ENCODE measurements at places on chromosomes 2 and 18.
A peak's percentile ranks its signal among the peaks of the same experiment; 100 is the strongest.

- no peak for DNase-seq
Measured at GRCh38 chr2:207770602-207771404, 1.1 kb upstream of the FZD5 start.

- peak; percentile 84 for DNase-seq
Measured at GRCh38 chr2:226799211-226799975, at the start of gene IRS1. Gene IRS1 (minus strand): TSS chr2:226799820. CDS start chr2:226798738, 1,082 bp downstream.

- DNase-seq, result no peak
Measured at GRCh38 chr18:74179623-74180199, 31.4 kb downstream of the TIMM21 start.

GRCh38 chr2:130841741-130842365 is 5.1 kb downstream of the ARHGEF4 start:
- DNase-seq, result no peak

DNA sequence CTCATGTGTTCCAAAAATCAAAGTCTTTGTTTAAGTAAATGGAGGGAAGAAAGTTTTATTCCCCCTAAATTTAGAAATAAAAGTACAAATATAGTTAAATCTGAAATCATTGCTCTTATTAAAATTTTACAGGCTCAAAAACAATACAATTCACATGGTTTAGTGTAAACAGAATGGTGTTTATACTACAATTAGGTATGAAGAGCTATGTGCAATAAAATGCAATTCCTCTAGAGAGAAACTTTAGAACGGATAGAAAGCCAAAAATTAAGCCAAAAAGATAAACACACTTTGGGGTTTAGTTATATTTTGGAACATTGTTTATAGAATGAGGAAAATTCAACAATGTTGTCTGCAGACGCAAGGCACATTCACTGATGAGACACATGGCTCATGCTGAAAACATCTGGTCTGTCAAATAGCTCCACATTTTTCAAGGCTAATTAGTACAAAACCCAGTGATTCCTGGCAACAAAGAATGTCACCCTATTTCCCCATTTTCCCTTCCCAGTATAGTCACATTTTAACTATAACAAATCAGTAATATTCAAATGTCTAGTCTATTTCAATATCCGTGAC is 103.3 kb downstream of the EXOC6B start:
- DNase-seq, result no peak

DNA sequence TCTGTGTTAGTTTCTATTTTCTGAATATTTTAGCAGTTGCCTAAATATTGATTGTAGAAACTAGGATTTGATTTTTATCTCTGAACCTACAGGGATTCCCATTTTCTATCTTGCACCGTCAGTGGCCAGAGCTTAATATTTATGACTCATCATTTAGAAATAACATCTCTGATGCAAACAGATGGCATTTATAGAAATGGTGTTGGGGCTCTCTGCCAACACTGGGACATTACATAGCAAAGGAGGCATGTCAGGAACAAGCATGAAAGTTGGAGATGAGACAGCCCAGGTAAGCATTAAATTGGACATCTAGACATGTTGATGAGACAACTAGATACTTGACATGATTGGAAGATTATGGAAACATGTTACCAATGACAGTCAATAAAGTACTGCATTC is 165.3 kb upstream of the SYT4 start:
- DNase-seq, result no peak

- no peak for DNase-seq
Measured at GRCh38 chr2:125681576-125681975, 974.4 kb upstream of the GYPC start.

- DNase-seq, result no peak
Measured at GRCh38 chr2:42545841-42546390, 22.5 kb upstream of the MTA3 start.

GRCh38 chr18:42305869-42306593 is 351.0 kb downstream of the PIK3C3 start:
- DNase-seq, result no peak

DNA sequence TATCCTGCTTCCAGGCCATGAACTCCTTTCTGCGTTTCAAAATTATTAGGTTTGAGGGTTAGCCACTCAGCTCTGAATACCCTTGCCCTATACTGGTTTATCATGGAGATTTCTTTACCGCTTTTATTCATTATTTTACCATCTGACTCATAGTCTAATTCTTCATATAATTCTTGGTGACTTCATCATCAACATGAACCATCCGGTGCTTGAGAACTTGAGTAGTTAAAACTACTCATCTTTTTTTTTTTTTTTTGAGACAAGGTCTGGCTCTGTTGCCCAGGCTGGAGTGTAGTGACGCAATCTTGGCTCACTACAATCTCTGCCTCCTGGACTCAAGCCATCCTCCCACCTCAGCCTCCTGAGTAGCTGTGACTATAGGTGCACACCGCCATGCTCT is 94.2 kb upstream of the LHCGR start:
- no peak for DNase-seq

GRCh38 chr2:109066917-109067597 is 61.9 kb upstream of the SH3RF3 start:
- DNase-seq, result no peak

DNA sequence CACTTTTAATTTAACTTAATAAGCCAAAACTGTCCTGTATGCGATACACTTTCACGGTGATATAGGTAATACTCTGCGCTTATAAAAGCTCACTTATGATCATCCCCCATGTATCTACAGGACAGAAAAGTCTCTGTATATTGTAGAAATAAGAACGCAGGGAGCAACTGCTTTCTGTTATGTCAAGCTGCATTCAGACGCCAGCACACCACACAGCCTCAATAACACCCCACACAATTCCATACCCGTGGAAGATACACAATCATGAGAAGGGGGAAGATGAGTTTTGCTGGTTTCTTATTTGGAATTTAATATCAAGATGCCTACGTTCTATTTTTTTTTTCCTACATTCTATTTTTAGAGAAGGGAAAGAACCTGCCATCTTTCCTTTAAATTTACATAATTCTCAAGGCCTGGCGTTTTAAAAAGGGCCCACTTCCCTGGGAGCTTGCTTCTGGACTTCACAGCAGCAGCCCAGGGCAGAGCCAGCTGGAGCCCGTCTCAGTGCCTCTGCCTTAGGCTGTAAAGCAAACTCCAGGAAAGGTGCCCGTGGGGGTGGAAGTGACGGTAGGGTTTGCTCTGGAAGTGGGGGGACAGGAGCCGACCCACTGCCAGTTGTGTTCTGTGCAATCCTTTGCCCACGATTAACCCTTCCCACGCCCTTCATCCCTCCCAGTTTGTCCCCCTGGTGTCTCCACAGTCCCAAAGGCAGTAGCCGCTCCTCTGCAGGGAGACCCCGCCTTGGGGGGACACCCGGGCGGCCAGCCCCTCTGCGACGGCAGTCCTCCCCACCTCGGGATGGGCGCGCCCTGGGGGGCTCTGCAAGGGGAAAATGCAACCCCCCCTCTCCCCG is 5.3 kb downstream of the PTGR3 start:
- no peak for DNase-seq

DNA sequence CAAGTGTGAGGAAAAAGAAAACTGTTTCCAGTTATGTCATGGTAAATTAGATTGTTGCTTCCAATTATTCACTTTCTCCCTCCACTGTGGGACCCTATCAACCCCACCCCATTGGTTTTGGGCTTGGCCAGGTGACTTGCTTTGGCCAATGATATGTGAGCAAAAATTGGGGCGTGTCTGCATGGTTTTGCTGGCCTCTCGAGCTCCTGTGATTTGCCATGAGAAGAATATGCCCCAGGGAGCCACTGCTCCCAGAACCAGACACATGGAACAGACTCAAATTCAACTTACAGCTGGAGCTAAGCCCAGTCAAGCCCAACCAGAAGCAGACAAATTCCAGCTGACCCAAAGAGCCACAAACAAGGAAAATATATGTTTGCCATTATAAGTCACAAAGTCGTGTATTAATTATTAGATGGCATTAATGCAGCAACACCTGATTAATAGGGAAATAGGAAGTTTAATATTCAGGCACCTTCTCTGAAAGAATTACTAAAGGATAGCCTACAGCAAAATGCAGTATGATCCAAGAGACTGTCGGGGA is 248.9 kb downstream of the ANAPC1 start:
- no peak for DNase-seq

- DNase-seq, result no peak
Measured at GRCh38 chr2:232129483-232129882, 168.0 kb downstream of the DIS3L2 start.

DNA sequence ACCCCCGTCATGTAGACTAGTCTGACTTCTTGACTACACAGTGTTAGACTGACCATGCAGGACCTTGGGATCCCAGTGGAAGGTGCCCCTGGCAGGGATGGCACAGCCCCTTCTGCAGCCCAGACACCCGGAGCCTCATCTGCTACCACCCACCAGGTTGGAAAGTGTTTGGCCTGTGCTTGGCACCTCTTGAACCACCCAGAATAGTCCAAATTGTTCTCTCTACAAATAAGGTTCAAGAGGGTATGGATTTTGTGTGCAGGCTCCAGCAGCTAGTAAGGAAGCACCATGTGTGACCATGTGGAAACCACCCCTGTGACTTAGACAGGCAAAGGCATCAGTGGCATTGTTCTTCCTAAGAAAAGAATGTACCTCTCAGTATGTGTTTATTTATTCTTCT is 18.4 kb downstream of the L3MBTL4 start:
- DNase-seq, result no peak

DNA sequence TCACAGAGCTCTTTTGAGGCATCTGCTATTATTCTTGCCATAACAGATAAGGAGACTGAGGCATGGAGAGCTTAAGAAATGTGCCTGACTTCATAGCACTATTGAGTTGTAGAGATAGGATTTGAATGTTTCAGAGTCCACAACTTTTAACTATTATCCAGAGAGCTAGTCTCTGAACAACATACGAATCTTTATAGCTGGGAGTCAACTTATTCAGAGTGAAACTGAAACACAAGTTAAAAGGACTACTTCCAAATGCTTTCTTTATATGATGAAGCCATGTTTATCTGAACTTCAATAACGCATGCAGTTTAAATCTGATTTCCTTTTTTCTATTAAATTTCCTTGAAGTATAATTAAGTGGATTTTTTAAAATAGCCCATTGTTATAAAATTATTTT is 268.8 kb downstream of the IKZF2 start:
- DNase-seq, result no peak

DNA sequence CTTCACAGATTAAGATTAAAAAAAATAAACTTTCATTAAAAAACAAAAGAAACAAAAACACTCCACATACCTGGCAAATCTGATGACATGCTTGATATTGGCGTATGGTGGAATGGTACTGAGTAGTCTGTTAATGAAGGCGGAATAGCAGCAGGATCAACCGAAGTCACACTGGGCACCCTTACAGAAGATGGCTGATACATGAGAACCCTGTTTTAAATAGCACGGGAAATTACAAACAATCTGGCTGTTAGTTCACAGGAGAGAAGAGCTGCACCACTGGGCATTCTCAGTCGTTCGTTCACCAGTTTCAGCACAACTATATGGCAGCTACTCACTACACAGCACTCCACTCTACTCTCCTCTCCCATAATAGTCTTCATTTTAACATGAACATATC is 64.0 kb upstream of the ST8SIA5 start:
- no peak for DNase-seq

DNA sequence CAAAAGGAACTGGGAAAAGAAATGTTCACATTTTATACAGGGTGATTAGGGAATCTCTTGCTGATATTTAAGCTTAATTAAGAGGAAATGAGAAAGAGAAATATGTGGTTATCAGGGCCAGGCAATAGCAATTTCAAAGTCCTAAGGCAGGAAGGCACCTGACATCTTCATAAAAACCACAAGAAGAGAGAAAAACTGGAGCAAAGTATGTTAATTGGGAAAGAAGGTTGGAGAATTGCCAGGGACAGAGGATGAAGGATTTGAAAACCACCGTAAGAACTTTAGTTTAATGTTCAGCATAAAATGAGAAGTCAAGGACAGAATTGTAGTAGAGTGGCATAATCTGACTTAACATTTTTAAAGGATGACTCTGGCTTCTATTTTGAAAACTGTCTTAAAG is 691.8 kb upstream of the NRXN1 start:
- no peak for DNase-seq

DNA sequence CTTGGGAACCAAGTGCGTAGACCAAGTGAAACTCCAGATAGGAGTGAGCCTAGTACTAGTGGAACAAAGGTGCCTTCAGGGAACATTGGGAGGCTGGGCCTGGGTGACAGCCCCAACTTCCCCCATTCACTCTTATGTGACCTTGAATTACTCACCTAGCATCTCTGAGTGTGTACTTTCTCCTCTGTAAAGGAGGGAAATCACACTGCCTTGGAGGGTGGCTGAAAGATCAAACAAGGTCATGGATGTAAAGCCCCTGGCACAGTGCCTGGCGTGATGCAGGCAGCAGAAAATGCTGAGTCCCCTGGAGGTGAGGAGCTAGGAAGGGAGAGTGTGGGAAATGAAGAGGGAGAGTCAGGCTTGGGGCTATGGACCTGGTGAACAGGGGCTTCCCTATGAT is 45.9 kb downstream of the MARCO start:
- DNase-seq, result no peak

DNA sequence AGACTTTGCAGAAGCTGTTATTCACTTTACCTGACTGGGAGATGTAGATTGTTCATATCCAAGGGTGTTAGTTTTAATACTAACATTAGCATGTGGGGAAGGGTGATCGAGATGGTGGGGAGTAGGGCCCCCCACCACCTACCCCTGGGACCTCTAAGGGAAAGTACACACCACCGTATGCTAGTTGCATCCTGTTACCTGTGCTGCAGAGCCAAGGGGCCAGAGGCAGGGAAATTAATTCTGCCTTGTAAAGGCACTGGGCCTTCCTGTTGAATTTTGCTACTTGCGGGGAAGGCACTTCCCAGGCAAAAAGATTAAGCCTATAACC is 9.0 kb downstream of the STEAP3 start:
- no peak for DNase-seq

DNA sequence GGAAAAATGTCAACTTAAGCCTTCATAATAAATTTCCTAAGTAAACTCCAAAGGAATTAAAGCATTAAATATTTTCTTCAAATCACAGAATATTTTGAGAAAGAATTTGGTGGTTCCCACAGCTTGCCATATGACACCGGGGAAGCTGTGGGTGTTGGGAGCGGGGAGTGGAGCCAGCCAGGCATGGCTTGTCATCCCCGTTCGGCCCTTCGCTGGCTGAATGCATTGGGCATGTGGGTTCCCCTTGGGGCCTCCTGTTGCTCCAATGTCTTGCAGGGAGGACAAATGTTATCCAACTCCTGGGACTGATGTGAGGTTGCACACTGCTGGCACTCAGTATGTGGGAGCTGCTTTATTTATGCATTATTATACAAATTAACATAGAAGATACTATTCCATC is 18.6 kb downstream of the NGEF start:
- no peak for DNase-seq

GRCh38 chr18:62660691-62661090 is 54.6 kb upstream of the PHLPP1 start:
- DNase-seq, result no peak

GRCh38 chr18:10020171-10020570 is 106.4 kb downstream of the VAPA start:
- DNase-seq, result no peak

DNA sequence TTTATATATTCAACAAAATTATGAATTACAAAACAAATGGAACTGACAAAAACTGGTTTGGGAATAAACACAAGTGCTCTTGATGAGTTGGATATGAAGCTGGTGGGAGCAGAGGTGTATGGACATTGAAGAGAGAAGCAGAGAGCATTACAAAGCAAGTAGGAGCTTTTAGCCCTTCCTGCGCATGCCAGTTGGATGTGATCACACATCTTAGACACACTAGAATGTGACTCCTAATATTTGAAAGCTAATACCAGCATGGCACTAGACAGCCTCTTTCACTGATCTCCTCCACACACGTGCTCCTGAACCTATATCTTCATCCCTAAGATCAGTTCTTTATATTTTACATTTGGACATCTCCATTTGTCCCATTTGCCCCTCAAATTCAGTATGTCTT is 298.1 kb downstream of the MTX2 start:
- DNase-seq, result no peak

All from ACHN (cell line).